A549 treated with CORT108297 at 1 μM for 4 hours (cell line): ENCODE measurements at places on chromosomes 4 and X. TPM values are rescaled to one million over a fixed set of nuclear protein-coding genes. Genes with fewer than 3 reads are reported as not detected.

Gene LPAR4
- not detected in 5 replicates for total RNA-seq

Gene CXCL11
- total RNA-seq: 0.09 to 0.51 TPM (median 0.18 TPM) in 5 replicates

Gene CLDN2
- total RNA-seq: 7.1 to 9.0 TPM (median 7.8 TPM) in 5 replicates

Gene CFI
- 0.46 to 0.81 TPM (median 0.63 TPM) in 5 replicates for total RNA-seq

Gene CRLF2
- 0.98 to 1.5 TPM (median 1.3 TPM) in 5 replicates for total RNA-seq

Gene IL2
- total RNA-seq: not detected in 5 replicates

Gene CTAG1B
- total RNA-seq: not detected in 5 replicates

Gene SATL1
- not detected in 5 replicates for total RNA-seq

Gene TRO
- 0.52 to 0.77 TPM (median 0.69 TPM) in 5 replicates for total RNA-seq

Gene RP2
- 8.7 to 14.6 TPM (median 10.4 TPM) in 5 replicates for total RNA-seq

Gene USP17L22
- not detected in 5 replicates for total RNA-seq

Gene CENPI
- 8.5 to 15.1 TPM (median 12.9 TPM) in 5 replicates for total RNA-seq

Gene PDZD4
- total RNA-seq: 2.2 to 4.3 TPM (median 3.6 TPM) in 5 replicates

Gene CSAG1
- 0.32 to 0.54 TPM (median 0.46 TPM) in 5 replicates for total RNA-seq

Gene SOWAHD
- total RNA-seq: 0.08 to 0.21 TPM (median 0.12 TPM) in 4 of 5 replicates, not detected in the other

Gene MAB21L2
- total RNA-seq: not detected in 5 replicates

Gene TADA2B
- 12.1 to 15.2 TPM (median 13.1 TPM) in 5 replicates for total RNA-seq

Gene FAM9B
- total RNA-seq: not detected in 5 replicates

Gene SSX4
- total RNA-seq: not detected in 5 replicates

Gene CSN1S1
- not detected in 5 replicates for total RNA-seq

Gene TSC22D3
- 39.0 to 47.2 TPM (median 42.7 TPM) in 5 replicates for total RNA-seq

Gene BMP3
- total RNA-seq: not detected in 5 replicates

Gene CLCN5
- 2.2 to 2.7 TPM (median 2.3 TPM) in 5 replicates for total RNA-seq

Gene NOX1
- 0.09 to 0.15 TPM in 2 of 5 replicates, not detected in the others for total RNA-seq

Gene GPRIN3
- 2.8 to 5.9 TPM (median 4.7 TPM) in 5 replicates for total RNA-seq

Gene GABRE
- 19.4 to 33.0 TPM (median 25.7 TPM) in 5 replicates for total RNA-seq

Gene EIF1AX
- total RNA-seq: 96.0 to 117 TPM (median 99.0 TPM) in 5 replicates

Gene ETDA
- not detected in 5 replicates for total RNA-seq

Gene SPANXN3
- total RNA-seq: not detected in 5 replicates

Gene DKK2
- not detected in 5 replicates for total RNA-seq

Gene CEP44
- 4.3 to 8.1 TPM (median 6.1 TPM) in 5 replicates for total RNA-seq

Gene CFAP99
- total RNA-seq: 0.05 to 0.35 TPM (median 0.06 TPM) in 5 replicates

Gene ABCG2
- 17.3 to 21.0 TPM (median 20.2 TPM) in 5 replicates for total RNA-seq

Gene DMP1
- total RNA-seq: not detected in 5 replicates

Gene H2BW2
- total RNA-seq: not detected in 5 replicates
